ENCODE measurements at places on chromosomes 2 and 18.

DNA sequence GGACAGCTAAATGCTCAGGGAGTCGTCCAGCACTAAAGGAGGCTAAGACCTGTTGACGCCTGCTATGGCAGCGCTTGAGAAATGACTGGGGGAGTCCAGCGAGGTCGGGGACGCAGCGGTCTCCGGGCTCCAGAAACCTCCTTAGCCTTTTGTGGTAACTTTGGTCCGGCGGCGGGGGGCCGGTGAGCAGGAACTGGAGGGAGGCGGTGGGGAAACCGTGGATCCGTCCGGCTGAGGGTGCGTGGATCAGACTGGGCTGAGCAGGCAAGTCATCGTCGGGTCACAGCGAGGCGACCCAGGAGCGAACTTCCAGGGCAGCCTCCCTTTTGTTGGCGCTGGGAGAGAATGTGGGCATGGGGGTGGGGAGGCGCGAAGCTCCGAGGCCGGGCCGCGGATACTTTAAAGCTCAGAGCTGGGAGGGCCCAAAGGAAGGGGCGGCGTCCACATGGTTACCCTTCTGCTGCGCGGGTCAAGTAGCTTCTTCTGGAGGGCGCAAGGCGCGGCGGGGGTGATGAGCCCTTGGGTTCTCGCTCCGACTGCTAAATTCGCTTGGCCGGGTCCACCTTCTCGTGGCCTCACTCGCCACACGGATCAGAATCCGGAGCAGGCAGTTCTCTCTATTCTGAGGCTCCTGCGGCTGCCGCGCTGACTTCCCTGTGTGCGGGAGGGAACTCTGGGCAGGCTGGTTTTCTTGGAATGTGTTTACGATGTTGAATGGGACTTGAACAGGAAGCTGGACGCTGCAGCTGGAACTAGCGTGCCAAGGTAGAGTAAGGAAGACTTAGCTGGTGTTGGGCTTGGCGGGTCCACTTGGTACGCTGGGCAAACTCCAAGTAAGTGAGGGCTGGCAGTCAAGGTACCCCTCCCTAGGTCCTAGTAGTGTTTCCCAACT lies 920 bp downstream of the GULP1 start:
- DNase-seq = no peak

- DNase-seq = no peak
Observed at GRCh38 chr2:162086904-162087303, 12.9 kb upstream of the DPP4 start.

GRCh38 chr2:112150447-112150846 lies 12.3 kb downstream of the FBLN7 start:
- no peak for DNase-seq

- no peak for DNase-seq
Observed at GRCh38 chr2:25618676-25619075, 54.7 kb downstream of the DTNB start.

DNA sequence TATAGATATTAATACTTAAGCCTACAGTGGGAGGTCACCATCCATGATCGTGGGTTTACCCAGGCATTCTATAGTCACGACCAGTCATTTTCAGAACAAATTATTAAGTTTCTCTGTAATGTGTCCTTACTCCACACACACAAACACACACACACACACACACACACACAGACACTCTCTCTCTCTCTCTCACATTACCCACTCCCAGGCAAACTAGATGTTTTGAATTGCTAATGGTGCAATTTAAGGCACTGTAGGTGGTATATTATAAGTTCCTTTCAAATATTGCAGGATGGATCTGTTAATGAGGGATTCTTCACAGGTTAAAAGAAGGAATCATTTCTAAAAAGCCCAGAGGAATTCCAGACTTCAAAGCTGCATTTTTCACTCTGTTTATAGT lies 657.8 kb downstream of the MBD2 start:
- DNase-seq = no peak

- DNase-seq = no peak
Observed at GRCh38 chr2:176544991-176545956, 276.0 kb downstream of the MTX2 start.

GRCh38 chr18:6409933-6410332 lies 4.8 kb downstream of the L3MBTL4 start:
- no peak for DNase-seq

DNA sequence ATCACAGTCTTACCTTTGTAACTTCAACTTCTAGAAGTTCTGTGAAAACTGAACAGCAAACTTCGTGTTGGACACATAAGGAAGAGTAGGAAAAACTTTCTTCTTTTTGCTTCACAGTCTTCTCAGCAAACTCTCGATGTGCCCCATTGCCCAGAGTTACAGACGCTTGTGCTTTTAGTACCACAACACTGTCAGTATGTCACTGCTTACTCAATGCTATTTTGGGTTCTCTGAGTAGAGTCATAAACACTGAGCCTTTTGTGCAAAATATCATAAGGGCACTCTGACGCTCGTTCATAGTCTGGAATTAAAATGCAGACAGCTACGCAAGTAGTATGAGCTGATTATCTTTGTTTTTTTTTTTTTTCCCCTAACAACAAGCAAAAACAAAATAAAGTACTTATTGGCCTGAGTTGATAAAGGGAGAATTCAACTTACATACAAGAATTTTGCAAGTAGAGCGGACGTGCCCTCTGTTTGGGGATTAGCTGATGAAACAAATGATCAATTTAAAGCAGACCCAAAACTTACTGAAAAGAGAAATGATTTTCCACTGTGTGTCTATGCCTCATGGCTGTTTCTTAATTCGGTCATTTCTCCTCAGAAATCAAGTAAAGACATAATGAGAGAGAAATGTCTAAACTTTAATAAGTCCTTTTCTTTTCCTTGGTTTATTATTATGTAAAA lies at the start of gene CDH19:
Gene CDH19, minus strand, starts transcription at position 150 of the 687 bp plus-strand sequence. CDS start 31,886 bp downstream, outside the sequence.
- no peak for DNase-seq

DNA sequence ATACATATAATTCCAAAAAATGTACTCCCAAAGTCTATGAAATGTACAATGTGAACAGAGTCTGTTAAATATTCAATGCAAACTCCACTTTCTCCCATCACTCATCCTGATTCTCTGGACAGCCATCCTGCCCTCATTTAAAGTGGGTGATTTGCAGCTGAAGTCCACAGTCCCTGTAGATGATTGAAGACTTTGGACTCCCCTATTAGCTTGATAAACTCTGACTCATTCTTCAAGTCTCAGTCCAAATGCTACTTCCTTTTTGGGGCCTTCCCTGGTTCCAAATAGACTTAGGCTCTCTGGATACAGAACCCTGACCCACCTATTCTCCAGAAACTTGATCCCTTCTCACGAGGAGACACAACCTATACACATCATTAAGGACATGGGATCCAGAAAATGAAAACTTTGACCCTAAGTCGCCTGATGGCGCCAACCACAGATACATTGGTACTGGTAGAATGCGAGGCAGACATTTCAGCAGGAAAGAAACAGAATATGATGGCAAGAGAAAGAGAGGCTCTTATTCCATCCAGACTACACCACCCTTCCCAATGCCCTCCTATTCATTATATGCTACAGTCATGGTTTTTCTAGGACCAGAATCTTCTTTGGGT lies 122.7 kb downstream of the VIT start:
- DNase-seq = no peak

DNA sequence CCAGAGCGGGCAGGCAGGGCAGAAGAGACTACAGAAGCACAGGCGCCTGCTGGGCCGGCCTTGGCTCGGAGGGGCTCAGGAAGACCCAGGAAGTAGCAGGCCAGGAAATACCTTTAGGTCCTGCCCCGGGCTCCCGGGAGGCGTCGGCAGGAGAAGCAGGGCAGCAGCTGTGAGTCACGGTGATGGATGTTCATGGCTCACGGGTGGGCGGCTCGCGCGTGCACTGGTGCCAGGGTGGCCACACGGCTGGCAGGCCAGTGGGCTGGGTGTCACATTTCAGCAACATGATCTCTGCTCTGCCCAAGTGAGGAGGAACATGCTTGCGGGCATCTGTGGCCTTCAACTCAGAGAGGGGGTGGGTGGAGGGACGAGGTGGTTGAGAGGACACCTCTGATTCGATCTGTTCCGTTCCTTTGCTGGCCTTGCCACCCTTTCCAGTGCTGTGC lies 139.3 kb downstream of the KLHL29 start:
- no peak for DNase-seq

- DNase-seq = no peak
Observed at GRCh38 chr2:11057031-11057430, 98.2 kb upstream of the SLC66A3 start.

GRCh38 chr2:235314371-235314930 lies 179.4 kb upstream of the AGAP1 start:
- no peak for DNase-seq

DNA sequence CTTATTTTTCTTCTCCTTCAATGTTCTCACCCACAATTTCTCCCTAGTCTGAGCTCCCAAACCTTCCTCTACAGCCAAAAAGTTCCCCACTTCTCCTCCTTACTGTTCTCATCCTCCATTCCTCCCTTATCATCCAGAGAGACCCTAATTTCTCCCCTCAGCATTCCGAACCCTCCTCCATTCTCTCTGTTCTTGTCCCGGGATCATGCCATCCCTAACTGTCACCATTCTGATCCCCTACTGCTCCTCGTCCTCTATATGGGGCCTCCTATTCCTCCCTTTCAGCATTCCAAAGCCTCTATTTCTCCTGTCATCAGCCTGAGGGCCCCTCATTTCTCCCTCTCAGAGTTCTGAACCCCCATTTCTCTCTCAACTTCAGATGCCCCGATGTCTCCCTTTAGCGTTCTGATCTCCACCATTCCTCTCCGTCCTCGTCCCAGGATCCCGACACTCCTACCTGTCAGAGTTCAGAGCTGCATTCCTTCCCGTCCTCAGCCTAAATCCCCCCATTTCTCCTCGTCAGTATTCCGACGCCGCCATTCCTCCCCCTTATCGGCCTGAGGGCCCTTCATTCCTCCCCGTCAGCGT lies 522 bp downstream of the MBD1 start:
- no peak for DNase-seq

GRCh38 chr2:20179755-20180594 lies 45.0 kb downstream of the SDC1 start:
- no peak for DNase-seq

- DNase-seq = peak; percentile 55
Observed at GRCh38 chr2:2333076-2333475, 2.0 kb upstream of the MYT1L start.

DNA sequence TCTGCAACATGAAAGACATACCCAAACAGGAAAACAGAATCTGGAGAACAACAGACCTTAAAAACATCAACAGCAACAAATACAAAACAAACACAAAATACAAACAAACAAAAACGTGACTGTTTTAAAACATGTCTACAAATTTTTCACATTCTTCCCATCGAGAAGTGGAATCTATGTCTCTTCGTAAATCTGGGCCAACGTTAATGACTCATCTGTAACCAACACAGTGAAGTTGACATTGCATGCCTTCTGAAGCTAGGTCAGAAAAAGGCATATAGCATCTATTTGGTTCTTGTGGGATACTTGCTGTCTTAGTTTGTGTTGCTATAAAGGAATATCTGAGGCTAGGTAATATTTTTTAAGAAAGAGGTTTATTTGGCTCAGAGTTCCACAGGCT lies 269.0 kb upstream of the FBXO11 start:
- DNase-seq = no peak

DNA sequence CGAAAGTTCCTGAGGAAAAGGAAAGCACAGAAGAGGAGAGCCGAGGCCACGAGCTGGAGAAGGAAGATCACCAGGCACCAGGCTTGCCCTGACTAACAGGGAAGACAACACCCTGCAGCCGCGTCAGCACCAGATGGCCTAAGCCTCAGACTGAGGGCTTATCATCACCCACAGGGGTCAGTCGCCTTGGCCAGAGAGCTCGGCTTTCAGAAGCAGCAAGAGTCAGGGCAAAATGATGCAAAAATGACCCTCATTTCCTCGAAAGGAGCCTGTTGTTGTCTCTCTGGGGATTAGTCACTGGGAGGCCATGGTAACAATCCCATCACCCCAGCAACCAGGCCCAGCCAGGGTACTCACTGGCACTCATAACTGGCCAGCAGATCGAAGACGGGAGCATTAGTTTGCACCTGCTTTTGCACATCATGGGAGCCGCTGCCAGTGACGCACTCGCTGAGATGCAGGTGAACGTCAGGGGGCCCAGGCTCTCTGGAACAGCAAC lies 42.7 kb upstream of the ZFP36L2 start:
- DNase-seq = peak; percentile 68

GRCh38 chr2:197130318-197130717 lies 180.3 kb downstream of the ANKRD44 start:
- no peak for DNase-seq

DNA sequence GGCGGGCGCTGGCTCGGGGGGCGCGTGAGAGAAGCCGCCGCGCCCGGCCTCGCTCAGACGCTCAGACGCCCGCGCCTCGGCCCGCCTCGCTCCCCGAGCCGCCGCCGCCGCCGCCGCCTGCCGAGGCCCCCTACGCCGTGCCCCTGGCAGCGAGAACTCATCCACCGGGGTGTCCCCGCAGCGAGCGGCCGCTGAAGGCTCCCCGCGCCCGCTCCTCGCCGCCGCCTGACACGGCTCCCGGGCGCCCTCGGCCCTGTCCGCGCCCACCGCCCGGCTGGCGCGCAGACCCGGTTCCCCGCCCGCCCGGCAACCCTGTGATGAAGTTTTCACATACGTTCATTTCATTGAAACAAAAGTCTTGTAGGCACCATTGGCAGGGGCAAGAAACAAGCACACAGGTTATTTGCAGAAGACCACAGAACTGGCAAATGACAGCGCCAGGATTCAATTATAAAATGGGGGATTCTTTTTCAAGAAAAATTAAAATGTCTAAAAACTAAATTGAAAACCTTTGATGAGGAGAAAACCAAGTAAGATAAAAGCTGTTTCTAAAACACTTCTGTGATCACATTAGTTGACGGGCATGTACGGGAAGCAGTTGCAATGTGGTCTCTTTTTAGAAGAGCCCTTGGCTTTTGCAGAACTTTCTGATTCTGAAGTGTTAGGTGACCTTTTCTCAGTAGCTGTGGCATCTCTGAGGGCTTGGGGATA lies 50.5 kb upstream of the TUBA3D start:
- DNase-seq = no peak

DNA sequence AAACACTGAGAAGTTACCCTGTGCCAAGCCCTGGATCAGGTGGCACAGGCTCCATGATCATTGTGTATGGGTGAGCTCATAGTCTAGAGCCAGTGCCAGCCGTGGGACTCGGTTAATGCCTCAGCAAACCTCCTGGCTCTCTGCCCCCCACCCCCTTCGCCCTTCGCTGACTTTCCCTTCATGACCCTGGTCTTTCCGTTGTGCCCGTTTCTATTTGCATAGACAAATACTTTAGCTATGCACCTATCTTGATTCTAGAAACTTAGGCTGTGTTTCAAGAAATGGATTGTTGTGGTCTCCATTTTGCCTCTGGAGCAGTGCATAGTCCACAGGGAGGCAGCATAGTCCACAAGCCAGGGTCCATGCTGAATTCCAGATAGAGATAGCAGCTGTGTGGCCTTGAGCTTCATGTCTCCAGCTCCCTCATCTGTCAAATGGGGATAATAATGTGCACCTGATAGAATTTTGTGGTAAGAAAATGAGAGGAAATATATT lies 44.8 kb upstream of the KDM3A start:
- peak; percentile 15 for DNase-seq

- DNase-seq = peak; percentile 71
Observed at GRCh38 chr18:78542204-78542603, 437.4 kb upstream of the SALL3 start.

GRCh38 chr2:179677746-179678505 lies 183.5 kb downstream of the ZNF385B start:
- no peak for DNase-seq

- DNase-seq = no peak
Observed at GRCh38 chr2:64015391-64015790, 3.8 kb downstream of the VPS54 start.

GRCh38 chr2:207967121-207967520 lies 58.2 kb downstream of the PLEKHM3 start:
- no peak for DNase-seq

- DNase-seq = no peak
Observed at GRCh38 chr18:13726972-13727331, 479 bp downstream of the RNMT start.

Measured in cerebellum (tissue), 4 donors.